ENCODE measurements at places on chromosomes 6 and 20. TPM values are rescaled to one million over a fixed set of nuclear protein-coding genes. Genes with fewer than 3 reads are reported as not detected.

KPNA5 gene
- total RNA-seq, result 9.7 TPM

HLA-DRB5 gene
- not detected for total RNA-seq

PNLDC1 gene
- total RNA-seq, result 0.20 TPM

SCGN gene
- not detected for total RNA-seq

TUBB2B gene
- total RNA-seq, result 3.9 TPM

FOXF2 gene
- total RNA-seq, result 0.78 TPM

ZDHHC14 gene
- total RNA-seq, result 6.0 TPM

ETV7 gene
- total RNA-seq, result 0.59 TPM

ADGRG6 gene
- total RNA-seq, result 2.1 TPM

CRISP2 gene
- not detected for total RNA-seq

GHRH gene
- not detected for total RNA-seq

TRIM40 gene
- not detected for total RNA-seq

SAPCD1 gene
- total RNA-seq, result 0.79 TPM

BICRAL gene
- 8.8 TPM for total RNA-seq

ARFGEF3 gene
- 1.0 TPM for total RNA-seq

ANKEF1 gene
- 2.5 TPM for total RNA-seq

CLPSL1 gene
- total RNA-seq, result not detected

PEX3 gene
- 22.4 TPM for total RNA-seq

ELOVL4 gene
- total RNA-seq, result 5.4 TPM

CST2 gene
- total RNA-seq, result 17.5 TPM

COL9A1 gene
- not detected for total RNA-seq

ARMH2 gene
- total RNA-seq, result not detected

GABRR1 gene
- not detected for total RNA-seq

C6orf58 gene
- total RNA-seq, result not detected

ADGB gene
- not detected for total RNA-seq

SAMD5 gene
- 0.85 TPM for total RNA-seq

CTCFL gene
- total RNA-seq, result not detected

STK38 gene
- 23.7 TPM for total RNA-seq

PPP1R10 gene
- total RNA-seq, result 17.7 TPM

KCNQ5 gene
- total RNA-seq, result 7.8 TPM

HRH3 gene
- total RNA-seq, result not detected

OR2H1 gene
- total RNA-seq, result not detected

OTOR gene
- total RNA-seq, result not detected

PGC gene
- total RNA-seq, result not detected

BMP5 gene
- total RNA-seq, result 0.03 TPM

TLDC2 gene
- not detected for total RNA-seq

TBP gene
- total RNA-seq, result 9.6 TPM

OR2J3 gene
- not detected for total RNA-seq

SEMG1 gene
- not detected for total RNA-seq

AVP gene
- not detected for total RNA-seq

HIVEP2 gene
- total RNA-seq, result 30.9 TPM

TGM3 gene
- total RNA-seq, result not detected

SSTR4 gene
- total RNA-seq, result 0.07 TPM

DCDC2 gene
- total RNA-seq, result 0.03 TPM

PNISR gene
- total RNA-seq, result 62.0 TPM

ISM1 gene
- total RNA-seq, result under 0.01 TPM

C6orf15 gene
- total RNA-seq, result not detected

HTR1E gene
- total RNA-seq, result not detected

MEA1 gene
- 53.0 TPM for total RNA-seq

GCM1 gene
- total RNA-seq, result not detected

UNC93A gene
- not detected for total RNA-seq

Data from smooth muscle cell of the pulmonary artery (primary cell).